A549 (cell line): ENCODE measurements at places on chromosomes 4 and X.

DNA sequence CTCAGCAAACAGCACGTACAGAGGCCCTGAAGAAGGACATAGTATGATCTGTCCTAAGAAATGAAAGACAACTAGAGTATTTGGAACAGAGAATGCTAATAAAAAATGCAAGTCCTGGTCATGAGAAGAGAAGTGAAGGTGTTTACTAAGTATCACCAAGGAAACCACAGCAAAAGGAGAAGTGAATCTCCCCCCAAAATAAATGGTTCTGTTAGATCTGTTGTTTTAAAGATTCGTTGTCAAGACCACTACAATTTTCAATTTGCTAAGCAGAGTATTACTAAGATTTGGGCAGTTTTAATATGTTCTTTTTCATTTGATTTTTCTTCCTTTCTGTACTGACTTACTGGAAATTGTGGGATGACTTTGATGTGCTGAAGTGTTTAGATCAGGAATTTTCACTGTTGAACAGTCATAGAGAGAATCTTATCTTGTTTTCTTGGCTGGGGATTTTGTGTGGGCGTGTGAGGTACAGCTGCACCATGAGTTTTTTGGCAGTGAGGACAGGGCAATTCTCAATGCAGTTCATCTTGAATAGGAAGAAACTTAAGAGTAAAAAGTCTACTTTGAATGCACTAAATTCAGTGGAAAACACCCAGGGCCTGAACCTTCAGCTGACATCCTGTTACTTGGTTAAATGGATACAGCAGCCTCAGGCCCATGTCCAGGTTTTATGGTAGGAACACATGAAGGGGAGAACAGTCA, 132.2 kb downstream of the STIM2 start:
- no peak for DNase-seq

GRCh38 chr4:83535520-83536361, at the start of gene GPAT3:
Gene GPAT3, plus strand, starts transcription at chr4:83536108. Its CDS starts 515 bp downstream, at chr4:83536623.
- DNase-seq: peak; percentile 78

- no peak for DNase-seq
Measured at GRCh38 chr4:73692701-73693100, 47.7 kb upstream of the CXCL8 start.

DNA sequence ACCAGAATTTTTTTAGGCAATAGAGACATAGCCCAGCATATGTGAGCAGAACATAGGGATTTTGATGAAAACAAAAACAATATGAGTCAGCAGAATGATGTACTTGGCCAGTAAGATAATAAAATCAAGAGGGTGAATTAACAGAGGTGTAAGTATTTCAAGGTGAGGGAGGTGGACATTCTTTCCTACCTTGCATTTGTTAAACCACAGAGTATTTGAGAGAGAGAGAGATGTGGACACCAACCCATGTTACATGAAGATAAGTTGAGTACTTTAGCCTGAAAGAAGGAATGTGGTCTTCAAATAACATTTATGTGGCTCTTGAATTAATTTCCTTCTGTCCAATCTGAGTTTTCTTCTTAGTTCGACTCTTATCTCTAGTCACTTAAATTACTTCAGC, 68.6 kb downstream of the DIAPH2 start:
- no peak for DNase-seq

GRCh38 chr4:107037199-107037584, 1.1 kb upstream of the DKK2 start:
- no peak for DNase-seq

- DNase-seq: no peak
Measured at GRCh38 chr4:3655485-3655884, 110.7 kb upstream of the ADRA2C start.

GRCh38 chr4:153022241-153022715, 86.2 kb downstream of the FHDC1 start:
- no peak for DNase-seq

DNA sequence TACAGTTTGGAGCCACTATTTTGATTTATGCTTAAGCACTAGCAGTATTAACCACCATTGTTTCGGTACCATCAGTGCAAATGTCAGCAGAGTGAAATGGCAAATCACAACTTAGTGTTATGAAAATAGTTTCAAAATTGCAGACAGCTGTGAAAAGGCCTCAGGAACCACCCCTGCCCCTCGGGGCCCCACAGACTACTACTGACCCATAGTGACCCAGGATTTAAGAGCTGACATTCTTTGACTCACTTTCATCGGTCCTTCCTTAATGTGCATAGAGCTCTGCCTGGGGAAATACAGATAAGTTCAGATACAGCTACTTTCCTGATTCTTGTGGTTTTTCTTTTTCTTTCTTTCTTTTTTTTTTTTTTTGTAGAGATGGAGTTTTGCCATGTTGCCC, 3.3 kb upstream of the BBS7 start:
- no peak for DNase-seq

GRCh38 chr4:38682336-38682735, 18.3 kb downstream of the KLF3 start:
- DNase-seq: no peak

- DNase-seq: no peak
Measured at GRCh38 chrX:71301195-71301924, at the start of gene ITGB1BP2. Gene ITGB1BP2, plus strand, starts transcription at chrX:71301750. Its CDS starts 57 bp downstream, at chrX:71301807.

DNA sequence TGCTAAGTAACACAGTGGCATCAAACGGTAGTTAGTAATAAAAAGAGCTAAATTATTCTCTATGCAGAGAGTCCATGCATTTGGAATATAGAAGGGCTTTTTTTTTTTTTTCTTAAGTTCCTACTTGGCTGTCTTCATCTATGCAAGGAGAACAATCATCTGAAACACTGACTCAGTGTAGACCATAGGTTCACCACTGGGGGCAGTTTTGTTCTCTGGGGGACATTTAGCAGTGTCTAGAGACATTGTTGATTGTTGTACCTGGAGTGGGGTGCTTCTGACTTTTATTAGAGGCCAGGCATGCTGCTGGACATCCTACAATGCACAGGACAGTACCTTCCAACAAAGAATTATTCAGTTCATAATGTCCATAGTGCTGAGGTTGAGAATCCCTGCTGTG, 41.2 kb downstream of the TMA16 start:
- DNase-seq: no peak

DNA sequence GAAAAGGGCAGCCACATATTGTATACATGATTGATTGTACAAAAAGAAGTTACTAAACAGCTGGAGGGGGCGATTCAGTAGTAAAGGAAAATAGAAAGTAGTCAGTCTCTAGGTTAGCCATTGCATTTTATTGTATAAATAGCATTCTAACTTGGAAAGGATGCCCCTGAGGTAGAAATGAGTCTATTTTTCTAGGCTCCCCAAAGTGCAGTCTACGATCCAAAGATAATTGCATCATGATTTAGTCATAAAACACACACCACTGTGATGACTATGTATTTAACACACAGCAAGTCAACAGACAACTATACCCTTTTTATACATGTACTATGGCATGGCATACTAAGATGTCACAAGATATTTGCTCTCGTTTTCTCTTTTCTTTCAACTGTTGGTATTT, 204.9 kb downstream of the APBB2 start:
- peak; percentile 37 for DNase-seq

- DNase-seq: no peak
Measured at GRCh38 chrX:63426519-63426918, 75.4 kb upstream of the SPIN4 start.

DNA sequence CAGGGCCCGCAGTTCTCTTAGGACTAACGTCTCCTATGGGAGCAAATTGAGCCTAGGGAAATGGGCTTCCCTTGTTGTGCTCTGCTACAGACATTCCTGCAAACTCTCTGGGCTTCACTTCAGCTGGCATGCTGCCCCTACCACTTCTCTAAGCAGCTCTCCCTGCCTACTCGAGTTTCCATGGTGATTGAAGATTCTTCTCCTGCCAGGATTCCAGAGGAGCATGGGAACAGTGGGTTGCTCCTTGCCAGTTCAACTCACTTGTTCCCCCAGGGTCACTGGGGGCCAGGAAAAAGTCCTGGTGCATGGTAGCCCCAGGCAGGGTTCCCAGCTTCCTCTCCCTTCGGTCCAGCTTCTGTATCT, 21.1 kb upstream of the WDR17 start:
- no peak for DNase-seq

GRCh38 chr4:171924746-171925376, 111.7 kb downstream of the GALNTL6 start:
- DNase-seq: no peak

- no peak for DNase-seq
Measured at GRCh38 chr4:106062452-106062875, 167.2 kb downstream of the NPNT start.

DNA sequence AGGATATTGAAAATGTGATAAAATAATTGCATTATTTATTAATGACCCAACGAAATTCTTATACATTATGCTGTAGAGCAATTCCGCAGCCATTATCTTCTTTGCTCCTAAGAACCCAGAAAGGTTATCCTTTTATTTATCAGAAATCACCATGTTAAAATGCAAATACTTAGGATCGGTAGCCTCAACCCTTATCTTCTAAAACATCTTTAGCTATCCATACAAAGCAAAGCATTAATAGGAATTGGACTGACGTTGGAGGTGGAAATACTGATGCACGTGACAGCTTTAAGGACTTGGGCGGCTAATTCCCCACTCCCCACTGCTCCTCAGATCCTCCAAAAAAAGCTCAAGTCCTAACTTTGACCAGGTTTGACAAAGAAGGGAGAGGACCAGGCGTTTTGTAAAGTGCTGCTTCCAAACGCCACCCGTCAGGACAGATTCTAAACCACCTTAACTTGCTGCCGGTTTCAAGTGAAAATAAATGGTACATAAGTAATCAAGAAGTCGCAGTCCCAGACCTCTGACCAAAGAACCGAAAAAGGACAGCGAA, 539 bp upstream of the SPCS3 start:
- DNase-seq: no peak

GRCh38 chr4:173794662-173795061, 264.6 kb upstream of the HAND2 start:
- DNase-seq: no peak
